Brain (organoid and tissue), 16 donors: ENCODE measurements at places on chromosomes 5 and 9. TPM values are rescaled to one million over a fixed set of nuclear protein-coding genes. Genes with fewer than 3 reads are reported as not detected.

Gene PTGS1
- polyA plus RNA-seq = 1.4 TPM

Gene PRRX2
- polyA plus RNA-seq = 0.51 TPM

Gene SERF1A
- 16.7 TPM for polyA plus RNA-seq

Gene DOK3
- 1.8 TPM for polyA plus RNA-seq

Gene PCDHGA6
- 2.4 TPM for polyA plus RNA-seq

Gene CCNB1
- polyA plus RNA-seq = 96.9 TPM

Gene NR5A1
- not detected for polyA plus RNA-seq

Gene SLIT3
- 2.6 TPM for polyA plus RNA-seq

Gene C5orf52
- not detected for polyA plus RNA-seq

Gene CCDC192
- not detected for polyA plus RNA-seq
